ENCODE measurements at places on chromosomes 11 and 22. TPM values are rescaled to one million over a fixed set of nuclear protein-coding genes. Genes with fewer than 3 reads are reported as not detected.

The DGKZ gene
- 92.5 TPM for total RNA-seq

DNA sequence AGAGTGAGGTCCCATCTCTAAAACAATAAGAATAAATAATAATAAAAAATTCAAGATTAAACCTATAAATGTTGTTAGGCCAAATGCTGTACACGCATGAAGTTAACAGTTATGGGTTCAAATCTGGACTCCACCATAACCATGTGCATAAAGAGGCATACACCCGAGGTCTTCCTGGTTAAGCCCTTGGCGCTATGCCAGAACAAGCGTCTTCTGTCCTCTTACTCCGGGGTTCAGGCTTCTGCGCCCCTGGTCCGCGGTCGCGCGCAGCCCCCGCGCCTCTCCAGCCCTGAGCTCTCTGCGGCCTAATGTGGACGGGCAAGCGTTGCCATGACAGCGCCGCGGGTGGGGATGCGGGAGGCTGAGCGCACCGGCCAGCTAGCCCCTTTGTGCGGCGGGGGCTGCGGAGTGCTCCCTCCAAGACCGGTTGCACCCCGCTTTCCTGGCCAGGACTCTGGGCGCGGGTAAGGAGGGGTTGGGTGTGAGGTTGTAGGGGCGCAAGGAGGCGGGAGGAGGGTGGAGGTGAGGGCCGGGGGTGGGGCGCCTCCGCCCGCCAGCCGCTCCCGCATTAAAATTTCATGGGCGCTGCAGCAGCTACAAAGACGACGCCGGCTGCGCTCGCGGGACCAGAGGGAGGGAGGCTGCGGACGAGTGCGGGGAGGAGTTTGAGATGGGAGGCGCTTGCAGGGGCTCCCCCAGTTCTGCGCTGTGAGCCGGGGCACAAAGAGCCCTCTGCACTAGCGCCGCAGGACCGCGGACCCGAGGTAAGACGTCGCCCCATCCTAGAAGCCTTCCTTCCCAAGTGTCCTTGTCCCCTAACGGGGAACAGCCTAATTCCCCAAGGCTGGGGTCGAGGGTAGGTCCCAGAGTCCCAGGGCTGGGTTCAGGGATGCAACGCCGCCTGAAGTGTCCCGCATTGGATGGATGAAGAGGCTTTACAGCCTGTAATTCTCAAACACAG is at the start of gene MIAT:
Gene MIAT, plus strand, starts transcription at position 698 of the 961 bp plus-strand sequence.
- DNase-seq: no peak

DNA sequence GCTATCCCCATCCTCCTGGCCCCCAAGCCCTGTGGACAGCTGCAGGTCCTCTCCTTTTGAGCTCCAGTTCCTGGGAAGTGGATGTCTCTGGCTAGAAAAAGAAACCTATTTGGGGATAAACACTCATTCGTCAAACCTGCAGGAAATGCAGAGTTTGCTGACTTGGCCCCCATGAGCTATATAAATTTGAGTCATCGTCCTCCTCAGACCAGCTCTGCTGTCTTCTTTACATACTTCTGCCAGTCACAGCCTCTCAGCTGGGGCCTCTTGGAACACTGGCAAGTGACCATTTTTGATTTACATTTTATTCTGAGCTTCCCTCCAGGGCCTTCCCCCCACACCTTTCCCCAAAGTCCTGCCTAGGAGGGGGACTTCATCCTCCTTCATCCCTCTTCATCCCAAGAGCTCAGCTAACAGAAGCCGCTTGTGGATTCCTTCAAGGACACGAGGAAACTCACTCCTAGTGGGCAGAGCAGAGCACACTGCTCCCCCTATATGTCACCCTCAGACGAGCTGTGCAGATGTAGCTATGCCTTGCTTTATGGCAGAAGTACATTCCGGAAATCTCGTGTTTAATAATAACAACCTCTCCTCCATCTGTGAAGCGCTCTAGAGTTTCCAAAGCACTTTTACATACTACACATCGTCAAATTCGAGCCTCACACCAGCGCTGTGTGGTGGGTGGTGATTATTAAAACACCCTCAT is 131.8 kb downstream of the FEZ1 start:
- peak; percentile 73 for DNase-seq

The ESAM gene
- total RNA-seq: 0.06 TPM

The CBL gene
- total RNA-seq: 18.1 TPM

- DNase-seq: no peak
Observed at GRCh38 chr11:75242722-75243600, 2.4 kb downstream of the TPBGL start.

The DBX1 gene
- total RNA-seq: not detected

DNA sequence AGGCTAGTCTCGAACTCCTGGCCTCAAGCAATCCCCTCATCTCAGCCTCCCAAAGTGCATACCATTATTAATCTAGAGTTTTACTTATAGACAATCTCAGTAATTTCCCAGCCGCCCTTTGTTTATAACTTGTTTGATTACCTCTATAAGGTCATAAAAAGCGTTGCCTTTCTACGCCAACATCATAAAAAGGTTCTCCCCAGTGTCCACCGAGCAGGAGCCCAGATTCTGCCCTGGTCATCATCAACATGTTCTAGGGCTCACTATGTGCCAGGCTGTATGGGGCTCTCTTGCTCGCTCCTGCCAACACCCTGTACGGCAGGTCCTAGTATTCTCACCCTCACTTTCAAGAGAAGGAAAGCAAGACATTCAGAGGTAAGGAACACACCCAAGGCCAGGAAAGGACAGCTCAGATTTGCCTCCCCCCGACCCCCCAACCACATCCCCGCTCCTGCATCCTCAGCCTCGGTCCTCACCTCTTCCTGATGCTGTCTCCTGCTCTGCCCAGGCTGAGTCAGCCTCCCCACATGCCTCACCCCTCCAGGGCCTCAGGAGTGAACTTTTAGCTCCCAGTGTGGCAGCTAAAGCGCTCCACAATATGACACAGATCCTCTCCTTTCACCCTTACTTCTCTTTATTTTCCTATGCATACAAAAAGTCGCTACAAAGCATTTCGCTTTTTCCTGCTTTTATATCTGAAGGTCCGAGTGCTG is 14.3 kb downstream of the ARFGAP3 start:
- no peak for DNase-seq

GRCh38 chr11:34924714-34925113 is 8.3 kb downstream of the PDHX start:
- no peak for DNase-seq

DNA sequence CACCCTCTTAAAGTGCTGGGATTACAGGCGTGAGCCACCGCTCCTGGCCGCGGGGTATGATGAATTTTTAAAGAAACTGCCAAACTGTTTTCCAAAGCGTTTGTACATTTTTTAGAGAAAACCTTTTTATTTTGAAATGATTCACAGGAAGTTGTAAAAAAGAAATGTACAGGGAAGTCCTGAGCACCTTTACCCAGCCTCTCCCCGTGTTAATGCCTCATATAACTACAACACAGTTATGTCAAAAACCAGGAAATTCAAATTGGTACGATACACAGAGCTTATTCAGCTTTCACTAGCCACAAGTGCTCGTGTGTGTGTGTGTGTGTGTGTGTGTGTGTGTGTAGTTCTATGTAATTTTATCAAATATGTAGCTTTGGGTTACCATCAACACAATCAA is 7.0 kb upstream of the FAM118A start:
- no peak for DNase-seq

The SLC35C1 gene
- total RNA-seq: 10.8 TPM

The IFTAP gene
- 17.6 TPM for total RNA-seq

- no peak for DNase-seq
Observed at GRCh38 chr22:39997939-39998726, 3.4 kb downstream of the FAM83F start.

GRCh38 chr11:118079491-118079890 is 2.6 kb downstream of the TMPRSS4 start:
- DNase-seq: no peak

The P2RY6 gene
- 0.17 TPM for total RNA-seq

GRCh38 chr11:11265994-11266606 is 87.0 kb downstream of the CSNK2A3 start:
- DNase-seq: peak; percentile 21

The EMID1 gene
- not detected for total RNA-seq

DNA sequence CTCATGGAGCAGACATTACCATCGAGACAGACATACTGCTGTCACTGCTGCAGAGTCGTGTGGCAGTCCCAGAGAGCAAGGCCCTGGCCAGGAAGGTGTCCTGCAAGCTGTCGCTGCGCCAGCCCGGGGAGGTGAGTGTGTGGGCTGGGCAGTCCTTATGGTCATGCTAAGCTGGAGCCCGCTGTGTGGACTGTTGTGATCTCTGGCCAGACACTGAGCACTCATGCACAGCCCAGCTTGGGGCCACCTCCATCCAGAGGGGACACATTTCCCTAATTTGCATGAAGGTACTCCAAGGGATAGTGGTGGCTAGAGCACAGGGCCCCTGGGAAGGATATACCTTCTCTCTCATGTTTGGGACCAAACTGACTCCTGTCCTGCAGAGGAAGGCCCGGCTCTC is 9.6 kb downstream of the ANKK1 start:
- DNase-seq: no peak

- DNase-seq: no peak
Observed at GRCh38 chr11:67392183-67392715, 463 bp downstream of the RAD9A start.

GRCh38 chr11:46888636-46889035 is 29.7 kb downstream of the LRP4 start:
- no peak for DNase-seq

DNA sequence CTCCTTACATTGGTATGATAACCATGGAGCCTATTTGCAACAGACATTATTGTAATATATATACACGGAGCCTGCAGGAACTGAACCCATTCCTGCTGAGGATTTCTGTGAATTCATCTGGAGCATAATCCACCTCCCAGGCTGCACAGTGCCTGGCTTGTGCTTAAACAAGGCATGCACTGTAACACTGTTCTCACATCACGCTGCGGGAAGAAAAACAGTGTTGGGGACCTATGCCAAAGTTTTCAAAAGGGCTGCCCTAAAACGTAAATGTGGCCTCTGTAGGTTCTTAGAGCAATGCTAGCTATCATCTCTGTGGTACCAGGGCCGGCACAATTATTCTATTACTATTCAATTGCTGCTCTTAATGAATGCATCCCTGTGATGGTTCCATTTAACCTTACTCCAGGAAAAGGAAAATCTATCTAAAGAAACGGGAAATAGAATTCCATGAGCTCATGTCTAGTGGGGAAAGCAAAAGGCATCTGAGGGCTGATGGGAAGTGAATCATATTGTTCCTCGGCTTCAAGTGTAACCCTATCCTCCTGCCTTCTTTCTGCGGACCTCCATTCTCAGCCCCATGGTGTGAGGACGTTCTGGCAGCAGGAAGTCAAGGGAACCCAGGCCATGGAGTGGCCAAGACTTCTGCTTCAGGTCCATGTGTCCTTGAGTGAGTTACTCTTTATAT is 525.5 kb downstream of the SOX6 start:
- no peak for DNase-seq

DNA sequence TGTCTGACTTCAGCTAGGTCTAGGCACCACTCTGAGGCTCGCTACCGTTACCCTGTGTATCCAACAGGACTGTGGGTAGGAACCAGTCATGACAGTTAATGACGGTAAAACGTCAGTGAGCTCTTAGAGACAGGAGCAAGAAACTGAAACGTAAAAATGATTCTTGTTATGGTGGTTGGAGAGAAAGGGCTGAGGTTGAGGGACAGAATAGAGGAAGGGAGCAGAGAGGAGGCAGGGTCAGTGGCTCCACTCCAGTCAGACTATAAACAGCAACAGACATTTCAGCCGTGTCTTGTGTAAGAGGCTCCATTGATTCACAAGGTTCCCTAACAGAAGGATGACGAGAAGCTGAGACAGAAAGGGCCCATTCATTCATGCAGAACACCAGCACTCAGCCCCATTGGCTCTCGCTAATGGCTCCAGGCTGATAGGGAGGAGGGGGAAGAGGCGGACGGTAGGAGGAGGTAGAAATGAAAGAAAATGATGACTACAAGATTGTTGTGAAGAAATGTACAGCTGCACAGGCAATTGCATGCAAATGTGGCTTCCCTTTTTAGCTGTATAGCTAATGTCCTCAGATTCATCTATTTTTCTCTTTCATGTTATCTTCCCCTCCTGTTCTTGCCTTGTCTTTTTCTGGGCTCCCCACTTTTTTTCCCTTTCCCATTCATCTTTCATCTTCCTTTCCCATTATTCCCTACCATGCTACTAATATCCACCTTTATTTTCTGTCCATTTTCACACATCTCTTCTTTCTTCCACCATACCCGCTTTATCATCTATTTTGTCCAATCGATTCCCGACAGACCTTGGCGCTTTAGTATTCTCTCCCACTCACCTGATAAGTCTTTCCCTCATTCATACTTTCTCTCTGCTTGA is 34.3 kb downstream of the ETS1 start:
- no peak for DNase-seq

GRCh38 chr11:45967506-45967905 is 45.0 kb downstream of the LARGE2 start:
- DNase-seq: no peak

The GTPBP1 gene
- 26.4 TPM for total RNA-seq

DNA sequence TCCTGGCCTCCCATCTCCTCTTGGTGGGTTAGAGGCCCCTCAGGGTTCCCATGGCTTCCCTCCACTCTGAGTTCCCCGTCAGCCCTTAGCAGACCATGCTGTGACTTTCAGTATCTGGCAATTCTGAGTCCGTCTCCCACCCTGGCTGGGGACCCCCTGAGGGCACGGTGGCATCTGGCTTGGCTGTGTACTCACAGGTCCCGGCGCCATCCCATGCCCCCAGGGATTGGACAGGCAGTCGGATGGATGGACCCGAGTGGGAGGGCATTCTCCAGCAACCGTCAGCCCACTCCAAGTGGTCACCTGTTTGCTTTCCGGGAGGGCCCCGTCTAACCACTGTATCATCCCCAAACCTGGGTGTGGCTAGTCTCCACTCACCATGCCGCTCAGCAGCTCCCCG is 24.0 kb upstream of the ABCC8 start:
- no peak for DNase-seq

DNA sequence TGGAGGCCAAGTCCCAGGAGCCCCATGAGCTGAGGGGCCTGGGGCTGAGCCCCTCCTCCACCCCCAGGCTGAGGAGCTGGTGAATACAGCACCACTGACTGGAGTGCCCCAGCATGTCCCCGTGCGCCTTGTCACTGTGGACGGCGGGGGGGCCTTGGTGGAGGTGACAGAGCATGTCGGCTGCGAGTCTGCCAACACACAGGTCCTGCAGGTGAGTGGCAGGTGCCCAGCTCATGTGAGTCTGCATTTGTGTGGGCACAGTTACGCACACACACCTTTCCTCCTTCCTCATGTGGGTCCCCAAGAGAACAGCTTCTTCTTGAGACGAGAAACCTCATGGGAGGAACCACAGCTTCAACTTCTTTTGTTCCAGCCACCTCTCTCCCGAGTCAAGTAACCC is 7.7 kb downstream of the TMEM132A start:
- DNase-seq: no peak

- no peak for DNase-seq
Observed at GRCh38 chr22:28801845-28802594, 1.7 kb upstream of the XBP1 start.

GRCh38 chr11:66542362-66542761 is 3.5 kb downstream of the ZDHHC24 start:
- DNase-seq: no peak

DNA sequence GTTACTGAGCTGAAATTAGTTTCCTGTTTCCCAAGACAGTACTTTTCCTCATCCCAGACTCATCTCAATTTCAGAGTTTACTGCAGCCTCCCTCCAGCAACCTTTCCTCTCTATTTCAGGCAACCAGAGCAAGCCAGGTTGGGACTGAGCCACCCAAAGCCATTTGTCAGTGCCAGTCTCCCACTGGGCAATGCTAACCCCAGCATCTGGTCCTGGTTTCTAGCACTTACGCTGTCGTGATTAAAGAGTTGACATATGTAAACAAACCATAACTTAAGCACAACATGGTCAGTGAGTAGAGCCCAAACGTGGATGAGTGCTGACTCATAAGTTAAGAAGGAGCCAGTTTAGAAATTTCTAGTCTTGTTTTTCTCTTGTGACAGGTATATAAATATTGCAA is 119.6 kb upstream of the BLID start:
- DNase-seq: peak; percentile 63

The SCN2B gene
- total RNA-seq: not detected

The CRYAB gene
- 70.6 TPM for total RNA-seq

The SLC5A4 gene
- total RNA-seq: not detected

The MRGPRF gene
- 0.38 TPM for total RNA-seq
